Fibroblast of skin of back (primary cell): ENCODE measurements at places on chromosomes 2 and 18.

DNA sequence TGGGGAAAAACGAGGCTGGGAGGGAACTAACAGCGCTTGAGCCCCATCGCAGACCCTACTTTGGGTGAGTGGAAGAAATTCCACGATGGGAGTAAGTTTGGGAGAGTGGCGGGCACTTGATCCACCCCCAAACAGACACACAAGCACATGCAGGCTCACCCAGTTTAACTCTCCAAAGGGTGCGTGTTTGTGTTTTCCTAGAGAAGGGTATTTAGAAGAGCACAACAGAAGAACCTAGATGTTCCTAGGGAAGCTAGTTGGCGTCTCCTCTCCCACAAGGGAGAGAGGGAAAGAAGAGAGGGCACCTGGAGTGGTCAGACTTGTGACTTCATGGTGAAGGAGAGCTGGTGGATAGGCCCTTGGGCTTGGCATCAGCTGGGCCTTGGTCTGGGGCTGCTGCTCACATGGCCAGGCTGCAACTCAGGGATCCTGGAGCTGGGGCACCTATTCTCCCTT, 3.2 kb downstream of the GATA6 start:
- no peak for DNase-seq

DNA sequence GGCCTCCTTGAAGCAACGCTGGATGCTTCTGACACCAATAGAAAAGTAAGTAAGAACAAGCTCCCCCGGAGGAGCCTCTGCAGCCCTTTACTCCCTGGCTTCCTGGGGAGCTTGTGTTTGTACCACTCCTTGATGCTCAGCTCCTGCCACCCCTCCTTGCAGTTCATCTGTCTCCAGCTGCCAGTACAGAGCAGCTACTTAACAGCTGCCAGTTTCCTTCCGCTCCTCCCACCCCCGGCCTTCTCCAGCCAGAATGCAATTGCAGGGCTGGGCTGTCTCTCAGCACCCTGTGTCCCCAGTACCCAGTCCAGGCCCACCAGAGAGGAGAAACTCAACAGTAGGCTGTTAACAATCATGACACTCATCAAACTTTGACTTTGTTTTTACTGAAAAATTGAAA, 109.4 kb downstream of the AOX1 start:
- DNase-seq, result no peak

- no peak for DNase-seq
These were observed 20.5 kb upstream of the ITSN2 start for GRCh38 chr2:24380820-24381219.

DNA sequence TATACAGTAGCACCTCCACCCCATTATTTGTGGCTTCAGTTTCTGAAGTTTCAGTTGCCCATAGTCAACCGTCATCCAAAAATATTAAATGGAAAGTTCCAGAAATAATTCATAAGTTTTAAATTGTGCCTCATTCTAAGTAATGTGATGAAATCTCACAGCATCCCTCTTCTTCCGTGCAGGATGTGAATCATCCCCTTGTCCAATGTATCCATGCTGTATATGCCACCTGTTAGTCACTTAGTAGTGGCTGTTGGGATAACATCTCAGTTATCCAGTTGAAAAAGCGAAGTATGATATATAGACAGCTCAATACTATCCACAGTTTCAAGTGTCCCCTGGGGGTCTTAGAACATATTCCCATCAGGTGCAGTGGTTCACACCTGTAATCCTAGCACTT, 119.1 kb upstream of the OTX1 start:
- DNase-seq, result peak; percentile 19

DNA sequence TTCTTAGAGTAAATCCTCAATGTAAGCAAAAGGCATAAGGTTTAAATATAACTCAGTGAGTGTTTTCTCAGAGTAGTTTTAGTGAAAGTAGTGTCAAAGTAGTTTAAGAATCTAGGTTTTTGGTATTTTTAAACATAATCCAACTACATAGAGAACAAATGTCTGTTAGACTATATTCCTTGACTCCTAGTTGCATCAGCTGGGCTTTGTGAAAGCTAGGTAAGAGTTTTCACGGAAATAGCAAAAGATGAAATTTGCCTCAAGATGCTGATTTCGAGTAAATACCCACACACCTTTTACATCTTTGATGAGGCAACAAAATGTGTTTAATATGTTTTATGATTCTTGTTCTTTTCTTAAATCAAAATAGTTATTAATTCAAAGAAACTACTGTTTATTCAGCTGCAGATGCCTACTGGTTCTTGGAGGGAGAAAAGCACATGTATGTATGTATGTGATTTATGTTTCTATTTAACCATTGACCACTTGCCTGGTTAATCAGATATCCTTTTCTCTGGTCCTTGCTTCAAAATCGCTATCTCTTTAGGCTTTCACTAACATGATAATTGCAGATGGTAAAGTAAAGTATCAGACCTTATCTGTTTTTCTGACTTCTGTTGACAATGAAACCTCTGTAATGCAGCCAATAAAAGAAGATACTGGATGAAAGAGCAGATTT, 117.4 kb upstream of the NOSTRIN start:
- DNase-seq, result no peak

DNA sequence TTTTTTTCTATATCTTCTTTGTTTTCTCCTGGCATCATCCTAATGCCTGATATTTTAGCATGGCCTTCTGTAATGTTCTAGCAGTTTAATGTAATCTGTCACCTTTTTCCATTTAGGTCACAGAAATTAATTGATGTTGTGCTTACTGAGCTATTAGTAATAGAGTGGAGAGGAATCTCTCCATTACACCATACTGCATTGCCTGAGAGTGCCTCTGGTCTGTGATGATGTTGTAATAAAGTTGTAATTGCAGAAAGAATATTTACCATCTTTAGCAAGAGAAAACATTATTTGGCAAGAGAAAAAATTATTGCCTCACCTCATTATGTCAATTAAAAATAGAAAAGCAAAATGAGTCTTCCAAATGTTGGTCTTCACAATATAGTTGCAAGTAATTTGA, 213.2 kb downstream of the KCNJ3 start:
- DNase-seq, result no peak

GRCh38 chr2:65343386-65343785, 89.0 kb downstream of the SPRED2 start:
- DNase-seq, result no peak
